ENCODE measurements at places on chromosomes 11 and 22. TPM values are rescaled to one million over a fixed set of nuclear protein-coding genes. Genes with fewer than 3 reads are reported as not detected.

Gene TEX12
- polyA plus RNA-seq = not detected

Gene DPP3
- 33.6 TPM for polyA plus RNA-seq

Gene RIMBP3C
- 0.02 TPM for polyA plus RNA-seq

Gene CFAP300
- polyA plus RNA-seq = 5.6 TPM

Gene GRM5
- polyA plus RNA-seq = 0.01 TPM

Gene OR52E1
- not detected for polyA plus RNA-seq

Gene MEI1
- 4.3 TPM for polyA plus RNA-seq

Gene OR10D3
- not detected for polyA plus RNA-seq

Gene MMP12
- polyA plus RNA-seq = 0.27 TPM

Gene KDM4F
- polyA plus RNA-seq = not detected

Gene RCOR2
- polyA plus RNA-seq = 3.9 TPM

Gene ZMAT5
- polyA plus RNA-seq = 21.0 TPM

Gene SIK2
- polyA plus RNA-seq = 19.3 TPM

Gene NXPE4
- polyA plus RNA-seq = not detected

Gene MS4A6A
- not detected for polyA plus RNA-seq

Gene METTL15
- polyA plus RNA-seq = 8.8 TPM

Gene OR10A2
- polyA plus RNA-seq = not detected

Gene SCUBE2
- 0.61 TPM for polyA plus RNA-seq

Gene SYT9
- polyA plus RNA-seq = not detected

Gene C1QTNF5
- 13.6 TPM for polyA plus RNA-seq

Gene GPHA2
- not detected for polyA plus RNA-seq

Gene ST14
- polyA plus RNA-seq = not detected

Gene NFRKB
- polyA plus RNA-seq = 11.9 TPM

Gene SLC22A25
- polyA plus RNA-seq = not detected

Gene FAM180B
- not detected for polyA plus RNA-seq

Gene ZDHHC24
- 6.0 TPM for polyA plus RNA-seq

Gene PHRF1
- 5.9 TPM for polyA plus RNA-seq

Gene OR6X1
- not detected for polyA plus RNA-seq

Gene KDM4E
- not detected for polyA plus RNA-seq

Gene PRG2
- not detected for polyA plus RNA-seq

Gene HARBI1
- 4.9 TPM for polyA plus RNA-seq

Gene RASD2
- polyA plus RNA-seq = not detected

Gene TRIM49
- polyA plus RNA-seq = not detected
